Eye (tissue), 1 donor: ENCODE measurements at places on chromosomes 12 and 14.

DNA sequence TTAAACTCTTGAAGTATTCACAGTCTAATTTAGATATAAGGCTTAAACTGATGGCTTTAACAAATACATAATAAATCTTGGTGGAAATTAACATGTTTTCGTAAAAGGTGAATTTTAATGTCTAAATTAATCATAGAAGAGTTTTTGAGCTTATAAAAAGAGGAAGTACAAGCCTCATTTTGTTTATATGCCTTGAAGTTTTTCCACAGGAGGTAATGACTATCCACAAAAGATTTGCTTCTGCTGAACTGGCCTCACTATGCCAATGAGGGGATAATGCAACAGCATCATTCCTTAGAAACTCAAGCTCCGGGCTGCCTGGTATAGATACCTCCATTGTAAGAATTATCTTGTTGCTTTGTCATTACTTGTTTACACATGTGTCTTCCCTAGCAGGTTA, 175.6 kb downstream of the DUSP6 start:
- no peak for DNase-seq

DNA sequence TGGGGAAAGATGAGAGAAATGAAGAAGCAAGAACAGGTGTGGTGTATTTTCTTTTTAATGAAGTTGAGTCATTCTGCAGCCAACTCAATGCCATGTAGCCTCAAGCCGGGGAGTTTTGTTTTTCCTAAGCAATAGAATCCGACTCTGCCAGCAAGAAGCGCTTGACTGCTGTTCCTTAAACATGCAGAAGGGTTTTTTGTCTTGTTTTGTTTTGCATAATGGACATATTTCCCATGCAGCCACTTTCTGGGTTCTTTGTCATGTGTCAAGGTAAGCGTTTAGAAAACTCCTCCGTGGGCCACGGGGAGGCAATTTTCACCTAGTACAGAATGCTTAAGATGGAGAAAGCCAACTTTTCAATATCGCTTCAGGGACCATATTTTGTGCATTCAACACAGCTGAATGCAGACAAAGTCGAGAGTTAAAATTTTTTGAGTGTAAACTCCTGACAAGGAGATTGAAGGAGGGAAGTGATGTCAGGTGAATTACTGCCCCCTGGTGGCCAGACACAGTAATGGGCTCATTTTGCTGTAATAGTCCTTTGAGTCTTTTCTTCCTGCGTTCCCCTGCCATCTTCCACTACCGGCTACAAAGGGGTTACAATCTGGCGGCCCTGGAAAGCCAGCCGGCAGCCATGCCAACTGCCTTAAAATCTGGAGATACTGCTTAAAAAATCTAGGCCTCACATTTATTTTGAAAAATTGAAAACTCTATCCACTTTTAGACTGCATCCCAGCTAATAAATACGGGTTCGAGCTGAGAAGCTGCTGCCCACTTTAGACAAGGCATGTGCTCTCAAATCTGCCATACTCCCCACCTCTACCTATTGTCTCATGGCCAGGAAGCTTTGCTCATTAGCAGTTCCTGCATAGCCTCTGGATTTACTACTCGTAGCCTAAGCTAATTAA, 3.2 kb upstream of the FICD start:
- peak; percentile 91 for DNase-seq

- DNase-seq, result no peak
These were observed 44.7 kb downstream of the NOC4L start for GRCh38 chr12:132188916-132189325.

DNA sequence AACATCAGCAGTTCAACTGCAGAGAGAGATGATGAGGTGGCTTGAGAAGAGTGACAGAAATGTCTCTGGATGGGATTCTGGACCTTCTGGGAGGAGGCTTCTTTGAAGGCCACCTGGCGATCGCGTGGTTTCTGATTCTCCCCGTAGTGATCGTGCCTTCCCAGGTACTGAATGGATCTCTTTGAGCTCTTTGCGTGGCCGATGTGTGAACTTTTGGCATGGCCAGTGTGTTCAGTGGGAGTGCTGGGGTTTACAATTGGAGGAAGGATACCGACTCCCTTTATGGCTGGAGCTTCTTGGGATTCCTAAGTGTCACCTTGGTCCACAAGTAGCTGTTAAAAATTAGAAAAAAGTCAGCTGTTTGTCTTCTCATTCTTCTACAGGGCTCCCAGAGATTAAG, 374.7 kb downstream of the C12orf75 start:
- DNase-seq, result no peak

- DNase-seq, result no peak
These were observed 286.3 kb downstream of the RPAP3 start for GRCh38 chr12:47419497-47419896.

- DNase-seq, result no peak
These were observed 39.0 kb upstream of the C12orf75 start for GRCh38 chr12:105291531-105291930.

GRCh38 chr12:130468186-130468585, 130.5 kb downstream of the PIWIL1 start:
- DNase-seq, result no peak

GRCh38 chr12:69430942-69431590, 39.1 kb upstream of the FRS2 start:
- DNase-seq, result no peak

- DNase-seq, result no peak
These were observed 44.1 kb downstream of the WSCD2 start for GRCh38 chr12:108173160-108173559.

- DNase-seq, result peak; percentile 24
These were observed 27.0 kb upstream of the HIGD1C start for GRCh38 chr12:50925342-50925651.

- no peak for DNase-seq
These were observed 133.6 kb downstream of the KSR2 start for GRCh38 chr12:117835156-117835555.

GRCh38 chr12:124685689-124686369, 118.4 kb upstream of the NCOR2 start:
- DNase-seq, result peak; percentile 46

- no peak for DNase-seq
These were observed 179.2 kb upstream of the PDE3A start for GRCh38 chr12:20188930-20189653.

DNA sequence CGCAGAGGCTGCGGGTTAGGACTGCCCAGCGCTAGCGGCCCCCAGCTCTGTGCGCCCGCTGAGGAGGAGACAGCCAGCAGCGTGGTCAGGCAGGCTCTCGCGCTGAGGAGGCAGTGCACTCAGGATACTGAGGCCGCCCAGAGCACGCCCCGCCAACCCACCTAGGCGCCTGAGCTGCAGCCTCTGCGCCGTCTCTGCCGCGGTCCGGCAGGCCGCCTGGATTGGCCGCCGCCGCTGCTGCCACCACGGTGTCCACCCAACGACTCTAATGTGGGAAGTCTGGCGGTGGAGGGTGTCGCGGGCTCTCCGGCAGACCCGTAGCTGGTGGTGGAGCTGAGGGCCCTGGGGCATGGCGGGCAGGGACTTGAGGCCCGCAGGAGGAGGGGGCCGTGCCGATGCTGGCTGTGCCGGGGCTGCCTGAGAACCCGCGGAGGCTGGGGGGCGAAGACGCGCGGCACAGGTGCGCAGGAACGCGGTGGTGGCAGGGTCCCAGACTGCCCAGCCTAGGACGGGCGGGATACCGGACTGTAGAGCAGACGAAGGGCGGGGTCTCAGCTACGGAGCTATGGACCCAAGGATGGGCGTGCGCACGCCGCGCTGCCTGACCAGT, 69.9 kb downstream of the ASCL4 start:
- peak; percentile 49 for DNase-seq

DNA sequence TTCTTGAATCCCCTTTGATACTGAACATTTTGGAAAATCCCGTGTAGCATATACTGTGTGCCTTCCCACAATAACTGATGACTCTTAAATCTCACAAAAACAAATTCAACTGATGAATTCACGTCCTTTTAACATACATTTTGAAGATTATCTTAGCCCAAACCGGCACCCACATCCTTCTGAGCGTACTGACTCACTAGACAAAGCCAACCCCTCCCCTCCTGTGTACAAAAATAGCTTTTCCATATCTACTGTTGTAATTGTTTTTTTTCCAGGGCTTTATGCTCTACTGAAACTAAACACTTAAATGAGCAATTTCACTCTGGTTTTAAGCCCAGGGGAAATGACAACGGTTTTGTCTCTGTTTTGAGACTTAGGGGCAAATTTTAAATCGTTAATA, 109.4 kb upstream of the ATF7IP start:
- DNase-seq, result no peak

DNA sequence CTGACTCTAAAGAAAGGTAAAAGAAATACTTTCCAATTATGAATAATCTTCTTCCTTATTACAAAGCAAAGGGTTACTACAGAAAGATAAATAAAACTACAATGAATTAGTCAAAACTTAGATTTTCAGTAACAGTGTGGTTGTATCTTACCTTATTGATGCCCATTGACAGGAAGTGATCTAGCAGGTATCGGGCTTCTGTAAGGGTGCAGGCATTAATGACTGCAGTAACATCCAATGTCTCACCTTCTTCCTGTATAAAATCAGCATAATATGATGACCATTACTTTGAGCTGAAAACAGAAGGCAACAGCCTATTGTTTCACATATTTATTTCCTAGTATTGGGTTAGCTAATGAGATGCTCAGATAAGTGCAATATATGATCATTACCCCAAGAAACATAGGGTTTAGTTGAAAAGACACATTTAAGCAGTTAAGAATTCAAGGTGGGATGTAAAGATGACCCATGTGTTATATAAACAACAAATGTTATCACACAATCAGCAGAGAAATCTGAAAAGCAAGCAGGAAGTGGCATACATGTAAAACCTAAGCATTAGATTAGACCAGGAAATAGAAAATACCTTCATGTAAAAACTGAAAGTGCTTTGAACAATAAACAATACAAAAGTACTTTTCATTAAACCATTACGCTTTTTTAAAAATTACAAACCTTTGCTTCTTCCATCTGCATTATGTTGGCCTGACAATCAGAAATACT, 111.2 kb downstream of the KIF21A start:
- no peak for DNase-seq

GRCh38 chr12:10214895-10215267, 2.2 kb downstream of the GABARAPL1 start:
- no peak for DNase-seq

- DNase-seq, result no peak
These were observed 10.9 kb downstream of the MTA1 start for GRCh38 chr14:105430565-105430964.

DNA sequence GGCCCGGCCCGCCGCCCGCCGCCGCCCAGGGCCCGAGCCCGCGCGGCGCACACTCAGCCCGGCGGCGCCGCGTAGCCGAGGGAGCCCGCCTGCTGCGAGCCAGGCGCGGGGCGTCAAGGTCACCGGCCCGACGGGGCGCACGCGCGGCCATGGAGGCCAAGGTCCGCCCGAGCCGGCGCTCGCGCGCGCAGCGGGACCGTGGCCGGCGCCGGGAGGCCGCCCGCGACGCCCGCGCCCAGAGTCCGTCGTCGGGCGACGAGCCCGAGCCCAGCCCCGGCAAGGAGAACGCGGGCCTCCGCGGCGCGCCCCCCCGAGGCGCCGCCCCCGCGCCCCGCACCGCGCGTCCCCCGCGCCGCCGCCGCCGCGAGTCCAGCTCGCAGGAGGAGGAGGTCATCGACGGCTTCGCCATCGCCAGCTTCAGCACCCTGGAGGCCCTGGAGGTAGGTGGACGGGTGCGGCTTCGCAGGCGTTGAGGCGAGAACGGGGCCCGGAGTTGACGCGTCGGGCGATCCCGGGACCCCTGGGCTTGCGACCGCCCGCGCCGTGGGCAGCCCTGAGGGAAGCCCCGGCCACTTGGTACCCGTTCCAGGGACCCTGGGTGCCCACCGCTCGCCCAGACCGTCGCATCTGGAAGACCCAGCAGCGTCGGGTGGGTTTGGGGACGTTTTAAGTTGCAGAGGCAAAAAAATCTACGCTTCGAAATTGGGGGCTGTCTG, 629 bp downstream of the FBRSL1 start:
- peak; percentile 38 for DNase-seq

GRCh38 chr12:57755454-57756372, 810 bp downstream of the MARCHF9 start:
- peak; percentile 47 for DNase-seq
